NCI-H526 (cell line): ENCODE measurements at places on chromosomes 4 and X.

- no peak for DNase-seq
Measured at GRCh38 chrX:68868316-68868715, 39.5 kb downstream of the EFNB1 start.

- DNase-seq: no peak
Measured at GRCh38 chr4:133524369-133524768, 375.3 kb downstream of the PCDH10 start.

DNA sequence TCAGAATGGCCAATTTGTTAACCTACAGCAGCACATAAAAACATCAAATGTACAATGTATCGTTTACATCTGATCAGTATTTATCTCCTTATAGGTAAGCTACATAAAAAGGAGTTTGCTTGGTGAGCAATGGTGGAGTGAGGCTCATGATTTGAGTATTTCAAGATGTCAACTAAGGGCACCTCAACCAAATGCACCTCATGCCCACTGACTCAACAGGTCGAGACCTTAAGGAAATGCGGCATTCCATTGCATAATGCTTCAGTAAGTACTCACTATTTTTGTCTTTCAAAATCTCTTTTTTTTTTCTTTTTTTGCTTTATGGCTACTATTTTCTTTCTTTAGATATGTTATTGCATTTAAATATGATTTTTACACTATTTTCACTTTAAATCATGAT, 181.0 kb upstream of the TLL1 start:
- no peak for DNase-seq

GRCh38 chrX:148815218-148815961, 315.0 kb downstream of the AFF2 start:
- no peak for DNase-seq

DNA sequence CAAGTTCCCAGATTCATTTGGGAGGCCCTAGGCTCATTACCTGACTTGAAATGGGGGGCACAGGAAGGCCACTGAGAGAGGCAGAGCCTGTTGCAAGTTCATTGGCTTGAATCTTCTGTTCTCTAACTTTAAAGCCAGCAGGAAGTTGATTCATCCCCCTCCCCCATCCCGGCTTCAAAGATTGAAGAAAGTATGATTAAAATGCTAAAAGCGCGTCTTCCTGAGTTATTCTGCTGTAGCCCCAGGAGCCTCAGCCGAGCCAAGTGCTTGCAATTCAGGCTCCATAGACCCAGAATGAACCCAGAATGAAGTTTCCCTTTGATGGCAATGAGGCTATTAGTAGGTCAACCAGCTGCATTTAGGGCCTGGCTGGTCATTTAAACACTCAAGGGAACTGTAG, 14.7 kb downstream of the CHST7 start:
- no peak for DNase-seq

- no peak for DNase-seq
Measured at GRCh38 chr4:7004331-7004730, 38.8 kb upstream of the TADA2B start.

GRCh38 chrX:97096385-97096784, 212.7 kb downstream of the RPA4 start:
- no peak for DNase-seq

GRCh38 chr4:10115271-10115796, 1.3 kb downstream of the WDR1 start:
- no peak for DNase-seq

DNA sequence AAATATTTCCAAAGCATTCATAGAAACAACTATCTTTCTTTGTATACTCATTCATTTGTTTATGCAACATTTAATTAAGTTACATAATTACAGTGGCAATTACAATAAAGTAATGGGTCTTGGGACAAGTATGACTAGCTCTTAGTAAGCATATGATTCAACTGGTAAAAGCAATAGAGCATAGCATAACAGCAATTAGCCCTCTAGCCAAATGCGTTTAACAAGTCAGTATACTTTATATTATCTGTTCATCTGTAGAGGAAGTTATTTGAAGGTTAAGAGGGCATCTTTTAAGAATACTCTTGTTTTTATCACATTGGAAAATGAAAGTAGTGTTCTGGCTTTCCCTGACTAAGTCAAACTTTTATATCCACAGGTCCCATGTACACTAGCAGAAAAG, 198.1 kb upstream of the UGT8 start:
- no peak for DNase-seq

- no peak for DNase-seq
Measured at GRCh38 chr4:15738877-15739276, 36.0 kb downstream of the BST1 start.

- no peak for DNase-seq
Measured at GRCh38 chr4:54209617-54210016, 19.5 kb upstream of the PDGFRA start.

DNA sequence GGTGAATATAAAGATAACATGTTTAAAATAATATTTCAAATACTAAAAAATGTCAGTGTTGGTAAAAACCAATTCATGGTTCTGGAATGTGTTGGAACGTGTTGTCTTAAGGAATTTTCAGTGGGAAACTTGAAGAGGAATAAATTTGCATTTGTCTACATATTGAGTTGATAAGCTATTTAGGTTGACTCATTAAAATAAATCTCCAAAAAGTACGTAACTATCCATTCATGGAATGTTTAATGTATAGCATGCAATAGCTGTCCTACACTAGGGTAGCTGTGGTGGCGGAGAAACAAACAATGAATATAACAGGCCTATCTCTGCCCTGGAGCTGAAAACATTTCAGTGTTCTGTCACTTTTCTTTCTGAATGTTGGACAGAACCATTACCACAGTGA, 20.3 kb downstream of the SHISA3 start:
- no peak for DNase-seq

- DNase-seq: no peak
Measured at GRCh38 chr4:161448550-161449180, 715.1 kb downstream of the FSTL5 start.

DNA sequence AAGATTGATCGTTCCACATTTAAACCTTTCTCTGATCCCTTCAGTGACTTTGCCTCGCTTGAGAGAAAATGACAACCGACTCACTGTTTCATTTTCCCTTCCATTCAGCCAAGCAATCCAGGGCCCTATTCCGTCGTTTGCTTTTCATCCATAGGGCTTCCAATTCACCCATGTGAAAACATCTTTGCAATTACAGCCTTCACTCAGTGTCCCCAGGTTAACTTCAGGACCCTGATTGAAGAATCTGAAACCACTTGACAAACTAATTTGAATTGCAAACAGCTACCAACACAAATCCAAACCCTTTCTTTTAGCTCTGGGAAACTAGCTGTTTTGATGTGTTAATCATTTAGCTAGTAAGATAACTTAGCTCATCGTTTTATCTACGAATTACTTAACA, 120.2 kb upstream of the FAM9C start:
- peak; percentile 25 for DNase-seq

DNA sequence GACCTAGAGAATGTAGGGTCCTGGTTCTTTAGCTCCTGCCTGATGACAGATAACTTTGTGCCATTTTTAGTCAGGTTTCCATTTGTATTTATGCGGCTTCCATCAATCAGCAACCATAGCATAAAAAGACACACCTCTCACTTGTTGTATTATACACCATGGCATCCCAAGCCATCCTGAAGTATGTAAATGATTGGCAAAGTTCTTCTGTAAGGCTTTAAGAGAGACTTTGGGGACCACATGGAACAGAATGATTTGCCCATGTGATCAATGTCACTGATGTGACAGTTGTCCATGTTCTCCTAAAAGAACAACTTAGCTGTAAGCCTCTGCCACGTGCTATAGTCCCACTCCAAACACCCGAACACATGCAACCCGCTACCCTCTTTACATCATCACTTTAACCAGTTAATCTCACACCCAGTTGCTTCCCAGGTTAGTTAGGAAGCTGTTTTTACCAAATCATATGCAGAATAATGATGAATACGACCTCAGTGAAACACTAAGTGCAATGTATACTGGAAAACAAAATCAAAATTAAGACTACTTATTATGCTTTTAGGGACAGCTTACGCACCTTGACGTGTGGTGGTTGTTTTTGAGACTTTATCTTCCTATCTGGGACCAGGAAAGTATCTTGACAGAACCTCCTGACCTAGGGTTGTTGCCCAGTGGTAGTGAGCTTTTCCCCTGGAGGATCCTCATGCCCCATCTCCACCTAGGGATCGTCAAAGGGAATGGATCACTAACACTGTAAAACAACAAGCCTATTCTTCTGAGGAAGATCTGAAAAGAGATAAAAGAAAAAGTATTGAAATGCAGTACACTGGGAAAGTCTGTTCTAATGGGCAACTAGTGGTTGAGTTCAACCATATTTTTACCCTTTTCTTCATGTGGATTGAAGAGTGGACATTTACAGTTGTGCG, 267.8 kb downstream of the CHIC1 start:
- DNase-seq: no peak

- no peak for DNase-seq
Measured at GRCh38 chrX:132040066-132040465, 17.0 kb downstream of the STK26 start.

DNA sequence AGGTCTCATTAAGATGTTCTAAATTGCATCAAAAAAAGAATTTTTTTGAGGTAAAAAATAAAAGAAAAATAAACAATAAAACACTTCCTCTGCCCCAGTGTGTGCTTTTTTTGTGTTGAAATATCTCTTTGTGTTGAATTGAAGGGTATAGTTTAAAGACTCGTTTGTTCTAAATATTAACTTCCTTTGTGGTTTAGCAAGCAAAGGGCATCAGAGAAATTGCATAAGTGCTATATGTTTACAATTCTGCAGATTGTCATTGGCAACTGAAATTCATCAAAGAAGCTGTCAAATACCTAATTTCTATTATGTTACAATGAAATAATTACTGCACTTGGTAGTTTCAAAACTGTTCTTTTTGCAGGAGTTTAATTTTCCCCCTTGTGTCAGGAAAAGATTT, 260.5 kb downstream of the DKK2 start:
- DNase-seq: no peak

DNA sequence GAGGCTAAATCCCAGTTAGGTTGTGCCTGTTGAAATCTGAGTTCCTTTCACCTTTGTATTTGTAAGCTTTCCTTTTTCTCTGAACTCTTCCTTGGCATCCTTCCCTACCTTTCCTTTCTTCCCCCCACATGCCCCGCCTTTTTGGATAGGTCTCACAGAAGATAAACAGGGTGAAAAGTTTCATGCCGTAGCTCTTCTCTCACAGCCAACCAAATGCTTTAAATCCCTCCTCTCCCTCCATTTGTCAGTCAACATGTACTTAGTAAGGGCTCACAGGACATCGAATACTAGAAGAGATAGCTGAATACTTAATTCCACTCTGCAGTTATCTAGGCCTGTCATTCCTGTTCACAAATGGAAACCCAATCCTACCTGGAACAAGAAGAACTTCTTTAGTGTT, 107.1 kb upstream of the BMPR1B start:
- DNase-seq: no peak

- no peak for DNase-seq
Measured at GRCh38 chrX:68703369-68703768, 55.9 kb downstream of the STARD8 start.

DNA sequence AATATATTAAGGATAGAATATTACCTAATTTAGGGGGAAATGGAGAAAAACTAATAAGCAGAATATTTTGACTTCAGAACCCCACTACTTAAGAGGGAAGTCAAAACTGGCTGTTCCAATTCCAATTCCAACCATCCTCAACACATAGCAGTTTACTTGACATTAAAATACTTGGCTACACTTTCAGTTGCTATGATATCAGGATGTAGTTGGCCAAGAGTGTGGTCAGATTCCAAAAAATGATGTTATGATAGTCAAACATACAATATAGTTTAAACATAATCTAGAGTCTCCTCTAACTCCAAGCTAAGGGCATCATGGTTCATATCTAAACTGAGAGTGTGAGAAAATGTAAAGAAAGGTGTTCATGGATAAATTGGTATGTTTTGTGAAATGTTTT, 16.5 kb upstream of the SMIM14 start:
- no peak for DNase-seq

DNA sequence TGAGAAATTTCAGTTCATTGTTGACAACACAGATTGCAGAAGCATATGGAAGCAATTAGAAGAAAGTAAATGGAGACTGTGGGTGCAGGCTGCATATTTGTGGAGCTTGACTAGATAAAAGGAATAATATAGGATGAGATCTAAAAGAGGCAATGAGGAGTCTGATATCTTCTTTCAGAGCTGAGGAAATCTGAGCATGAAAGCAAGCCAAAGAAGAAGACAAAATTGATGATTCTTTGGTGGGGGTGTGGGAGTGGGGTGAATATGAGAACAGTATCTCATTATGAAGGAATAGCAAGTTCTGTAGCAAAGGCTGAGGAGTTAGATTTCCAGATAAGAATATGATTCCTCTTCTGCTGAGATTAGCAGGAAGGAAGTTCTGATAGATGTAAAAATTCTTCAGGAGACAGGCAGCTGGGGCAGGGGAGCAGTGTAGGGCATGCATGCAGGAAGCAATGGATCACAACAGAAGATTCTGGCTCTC, 6.1 kb upstream of the PDHA2 start:
- no peak for DNase-seq

GRCh38 chrX:110920991-110921390, 125.4 kb upstream of the CHRDL1 start:
- DNase-seq: no peak

- DNase-seq: no peak
Measured at GRCh38 chr4:35423104-35423503, 821.2 kb downstream of the ARAP2 start.

DNA sequence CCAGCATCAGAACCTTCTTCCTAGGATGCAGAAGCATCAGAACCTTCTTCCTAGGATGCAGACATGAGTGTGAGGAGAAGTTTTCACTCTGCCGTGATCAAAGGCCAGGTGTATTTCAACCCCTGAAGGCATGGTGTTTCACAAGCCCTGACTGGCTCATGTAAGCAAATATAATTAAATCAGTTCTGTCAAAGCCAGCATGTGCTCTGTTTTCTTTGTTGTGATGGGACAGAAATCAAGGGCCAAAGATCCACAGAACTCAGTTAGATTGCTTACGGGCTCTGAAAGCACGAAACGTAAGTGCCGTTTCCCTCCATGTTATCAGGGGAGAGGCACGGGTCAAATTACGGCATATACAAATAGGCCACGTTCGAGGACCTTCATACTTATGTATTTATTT, 32.0 kb upstream of the CLDN24 start:
- DNase-seq: peak; percentile 74

- DNase-seq: no peak
Measured at GRCh38 chrX:12811658-12812057, 20.4 kb downstream of the PRPS2 start.

DNA sequence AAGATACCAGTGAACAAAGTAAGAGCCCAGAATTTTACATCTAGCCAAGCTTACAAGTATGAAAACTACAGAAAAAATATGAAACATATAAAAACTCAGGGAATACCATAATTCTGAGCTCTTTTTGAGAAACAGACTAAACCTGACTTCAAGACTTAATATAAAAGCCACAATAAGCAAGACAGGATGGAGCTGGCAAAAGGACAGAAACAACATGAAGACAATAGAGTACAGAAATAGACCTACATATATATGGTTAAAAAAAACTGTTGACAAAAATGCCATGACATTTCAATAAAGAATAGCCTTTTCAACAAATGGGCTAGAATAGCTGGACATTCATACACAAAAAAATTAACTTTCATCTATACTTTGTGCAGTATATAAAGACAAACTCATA, 49.4 kb downstream of the UBA6 start:
- DNase-seq: no peak

GRCh38 chr4:149702414-149703293, 113.0 kb downstream of the IQCM start:
- no peak for DNase-seq
